ENCODE measurements at places on chromosomes 13 and 19.

DNA sequence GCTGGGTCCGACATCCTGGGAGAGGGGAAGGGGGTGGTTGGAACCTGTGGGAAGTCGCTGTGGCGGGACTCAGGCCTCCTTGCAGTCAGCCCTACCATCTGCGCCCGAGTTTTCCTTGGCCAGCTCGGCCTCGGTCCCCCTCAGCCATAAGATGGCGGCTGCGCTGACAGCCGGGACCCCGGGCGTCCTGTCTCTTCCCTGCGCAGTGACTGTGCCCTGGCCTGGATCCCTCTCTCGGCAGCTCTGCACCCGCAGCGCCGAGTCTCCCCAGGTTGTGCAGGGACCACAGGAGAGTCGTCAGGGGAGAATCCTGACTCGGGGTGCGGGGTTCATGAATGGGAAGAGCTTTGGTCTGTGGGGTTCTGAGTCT is 345 bp downstream of the ZNF257 start:
- no peak for DNase-seq

DNA sequence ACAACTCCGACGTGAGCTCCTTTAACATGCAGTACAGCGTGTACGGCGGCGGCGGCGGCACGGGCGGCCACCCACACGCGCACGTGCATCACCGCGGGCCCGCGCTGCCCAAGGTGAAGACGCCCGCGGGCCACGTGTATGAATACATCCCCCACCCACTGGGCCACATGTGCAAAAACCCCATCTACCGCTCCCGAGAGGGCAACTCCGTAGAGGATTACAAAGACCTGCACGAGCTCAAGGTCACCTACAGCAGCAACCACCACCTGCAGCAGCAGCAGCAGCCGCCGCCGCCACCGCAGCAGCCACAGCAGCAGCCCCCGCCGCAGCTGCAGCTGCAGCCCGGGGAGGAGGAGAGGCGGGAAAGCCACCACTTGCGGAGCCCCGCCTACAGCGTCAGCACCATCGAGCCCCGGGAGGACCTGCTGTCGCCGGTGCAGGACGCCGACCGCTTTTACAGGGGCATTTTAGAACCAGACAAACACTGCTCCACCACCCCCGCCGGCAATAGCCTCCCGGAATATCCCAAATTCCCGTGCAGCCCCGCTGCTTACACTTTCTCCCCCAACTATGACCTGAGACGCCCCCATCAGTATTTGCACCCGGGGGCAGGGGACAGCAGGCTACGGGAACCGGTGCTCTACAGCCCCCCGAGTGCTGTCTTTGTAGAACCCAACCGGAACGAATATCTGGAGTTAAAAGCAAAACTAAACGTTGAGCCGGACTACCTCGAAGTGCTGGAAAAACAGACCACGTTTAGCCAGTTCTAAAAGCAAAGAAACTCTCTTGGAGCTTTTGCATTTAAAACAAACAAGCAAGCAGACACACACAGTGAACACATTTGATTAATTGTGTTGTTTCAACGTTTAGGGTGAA is 6.6 kb downstream of the SLITRK5 start:
- DNase-seq, result no peak

DNA sequence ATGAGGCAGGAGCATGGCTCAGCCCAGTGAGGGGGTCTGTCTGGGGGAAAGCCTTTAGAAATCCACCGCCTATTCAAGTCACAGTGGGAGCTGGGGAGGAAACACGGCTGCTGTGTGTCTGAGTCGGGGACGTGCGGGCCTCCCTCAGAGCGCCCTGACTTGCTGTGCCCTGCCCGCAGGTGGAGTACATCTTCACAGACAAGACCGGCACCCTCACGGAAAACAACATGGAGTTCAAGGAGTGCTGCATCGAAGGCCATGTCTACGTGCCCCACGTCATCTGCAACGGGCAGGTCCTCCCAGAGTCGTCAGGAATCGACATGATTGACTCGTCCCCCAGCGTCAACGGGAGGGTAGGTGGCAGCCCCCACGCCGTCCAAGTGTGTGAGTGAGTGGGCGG is 137.8 kb upstream of the MCF2L start:
- DNase-seq, result no peak

GRCh38 chr13:75651013-75651412 is 14.9 kb downstream of the LMO7 start:
- no peak for DNase-seq

DNA sequence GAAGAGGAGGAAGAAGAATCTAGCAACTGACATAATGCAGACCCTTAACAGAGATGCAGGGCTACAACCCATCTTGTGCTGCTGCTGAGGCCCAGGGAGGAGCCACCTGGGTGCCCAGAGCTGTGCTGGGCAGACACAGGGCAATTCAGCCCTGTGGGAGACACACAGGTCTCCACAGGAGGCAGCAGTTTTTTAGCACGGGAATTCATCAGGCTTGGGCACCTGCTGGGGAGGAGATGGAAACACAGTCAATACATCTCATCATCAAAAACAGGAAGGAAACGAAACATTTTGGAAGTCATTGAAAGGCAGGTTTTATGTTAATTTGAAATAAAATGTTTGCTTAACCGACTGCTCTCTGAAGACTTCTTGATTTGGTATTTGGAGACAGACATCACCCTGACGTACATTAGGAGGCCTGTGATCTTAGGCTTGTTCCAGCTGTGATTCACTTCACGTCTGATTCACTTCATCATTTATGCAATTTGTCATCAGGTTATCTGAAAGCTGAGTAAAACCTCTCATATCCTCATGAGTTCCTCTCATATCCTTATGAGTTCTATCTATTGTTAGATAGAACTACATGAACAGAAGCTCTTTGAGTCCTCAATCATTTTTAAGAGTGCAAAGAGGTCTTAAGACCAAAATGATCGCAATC is 77.4 kb downstream of the CYSLTR2 start:
- no peak for DNase-seq

Data from activated CD4-positive, alpha-beta T cell treated with anti-CD3 and anti-CD28 coated beads, Interleukin-2, amount 50 U/mL, for 1 hour (primary cell).